ENCODE measurements at places on chromosomes 6 and 20.

DNA sequence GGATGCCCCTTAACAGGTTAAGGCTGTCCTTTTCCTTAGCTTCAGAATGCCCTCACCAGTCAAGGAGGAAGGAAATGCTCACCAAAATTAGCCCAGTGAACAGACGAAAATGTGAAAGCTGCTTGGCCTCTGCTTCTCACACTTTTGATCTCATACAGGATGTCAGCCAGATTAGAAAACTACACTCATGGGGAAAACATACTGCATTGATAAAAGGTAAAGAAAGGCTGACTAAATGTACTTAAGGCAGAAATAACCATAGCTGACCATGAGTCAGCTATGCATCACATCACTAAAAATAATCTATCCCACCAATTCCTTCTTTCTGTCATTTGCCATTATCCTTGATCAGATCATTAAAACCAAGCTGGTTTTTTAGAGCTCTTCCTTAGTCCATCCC lies 198.4 kb upstream of the TENT5A start:
- no peak for DNase-seq

DNA sequence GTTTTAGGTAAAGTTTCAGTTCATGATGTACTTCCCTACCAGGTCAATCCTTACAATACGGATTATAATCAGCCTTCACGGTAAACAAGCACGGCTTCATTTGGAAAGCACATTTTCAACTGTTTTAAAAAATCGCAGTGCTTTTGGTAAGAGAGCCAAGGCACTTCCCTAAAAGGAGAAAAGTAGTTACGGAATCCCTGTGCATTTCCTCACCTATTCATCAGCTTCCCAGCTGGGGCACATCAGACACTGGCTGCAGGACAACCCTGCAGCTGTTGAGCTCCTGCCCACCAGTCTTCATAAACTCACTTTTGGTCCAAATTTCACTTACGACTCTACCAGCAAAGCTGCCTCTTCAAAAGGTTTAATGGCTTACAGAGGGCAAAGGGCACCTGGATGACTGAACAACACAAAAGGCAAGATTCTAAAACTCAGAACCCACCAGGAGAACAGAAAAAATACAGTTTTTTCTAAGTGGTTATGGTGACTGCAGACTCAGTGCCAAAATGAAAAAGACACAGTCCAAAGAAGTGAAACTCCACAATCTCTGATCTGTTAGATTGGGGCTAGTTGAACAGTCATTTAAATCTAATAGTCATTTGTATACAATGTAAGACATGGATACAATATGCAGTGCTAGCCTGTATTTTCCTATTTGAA lies 7.5 kb downstream of the SNX5 start:
- DNase-seq = no peak

DNA sequence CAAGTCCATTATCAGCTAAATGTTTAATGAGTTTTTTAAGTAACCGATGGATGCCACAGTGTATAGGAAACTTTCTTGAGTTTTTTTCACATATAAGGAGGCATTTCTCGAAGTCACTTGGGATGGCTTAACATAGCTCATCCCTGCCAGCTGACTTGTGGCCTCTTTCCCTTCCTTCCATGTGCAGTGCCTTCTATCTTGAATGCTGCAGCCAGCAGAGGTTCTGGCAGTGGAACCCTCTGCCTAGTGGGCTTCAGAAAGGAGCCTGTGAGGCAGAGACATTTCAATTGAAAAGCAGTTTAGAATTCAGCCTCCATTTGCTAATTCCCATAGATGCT lies 51.9 kb downstream of the AKAP12 start:
- no peak for DNase-seq

GRCh38 chr20:8039042-8039441 lies 19.5 kb upstream of the TMX4 start:
- no peak for DNase-seq

GRCh38 chr6:30781395-30781742 lies 37.0 kb upstream of the IER3 start:
- DNase-seq = no peak

GRCh38 chr6:35736253-35736894 lies 458 bp upstream of the ARMC12 start:
- no peak for DNase-seq

DNA sequence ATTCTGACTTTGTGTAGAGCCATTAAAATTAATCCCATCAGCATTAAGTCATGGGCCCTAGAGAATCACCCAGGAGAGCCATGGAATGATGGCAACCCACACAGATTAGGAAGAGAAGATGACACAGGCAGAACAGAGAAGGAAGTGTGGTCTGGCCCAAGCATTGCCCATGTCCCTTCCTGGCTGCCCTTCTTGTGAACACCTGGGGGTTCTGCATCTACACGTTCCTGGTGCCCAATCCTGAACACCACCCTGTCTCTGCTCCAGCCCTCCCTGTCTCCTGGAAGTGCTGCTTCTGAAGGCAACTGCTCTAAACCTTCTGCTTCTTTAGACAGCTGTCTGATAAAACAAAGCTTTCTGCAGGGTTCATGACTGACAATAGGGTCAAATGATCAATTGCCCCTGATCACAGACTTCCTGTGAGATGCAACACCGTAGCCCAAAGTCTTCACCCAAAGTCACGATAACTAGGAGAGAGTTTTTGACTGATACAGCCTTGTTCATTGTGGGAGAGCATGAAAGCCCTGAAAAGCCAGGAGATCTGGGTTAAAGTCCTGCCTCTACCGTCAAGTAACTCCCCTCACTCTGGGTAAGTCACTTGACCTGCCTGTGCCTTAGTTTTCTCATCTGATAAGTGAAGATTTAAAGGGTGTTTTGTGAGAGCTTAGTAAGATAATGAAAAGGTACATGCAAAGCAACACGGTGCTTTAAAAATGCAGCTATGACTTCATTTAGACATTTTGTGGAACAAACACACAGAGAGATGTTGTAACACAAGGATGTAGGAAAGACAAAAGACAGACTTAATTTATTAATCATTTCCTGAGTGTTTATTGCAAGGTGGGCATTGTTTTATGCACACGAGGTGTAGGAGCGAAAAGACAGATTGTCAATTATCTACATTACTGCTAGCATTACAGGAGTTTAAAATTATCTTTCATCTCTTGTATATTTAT lies 291.2 kb upstream of the STXBP5 start:
- no peak for DNase-seq

GRCh38 chr6:57147955-57148858 lies 23.9 kb upstream of the BAG2 start:
- no peak for DNase-seq

DNA sequence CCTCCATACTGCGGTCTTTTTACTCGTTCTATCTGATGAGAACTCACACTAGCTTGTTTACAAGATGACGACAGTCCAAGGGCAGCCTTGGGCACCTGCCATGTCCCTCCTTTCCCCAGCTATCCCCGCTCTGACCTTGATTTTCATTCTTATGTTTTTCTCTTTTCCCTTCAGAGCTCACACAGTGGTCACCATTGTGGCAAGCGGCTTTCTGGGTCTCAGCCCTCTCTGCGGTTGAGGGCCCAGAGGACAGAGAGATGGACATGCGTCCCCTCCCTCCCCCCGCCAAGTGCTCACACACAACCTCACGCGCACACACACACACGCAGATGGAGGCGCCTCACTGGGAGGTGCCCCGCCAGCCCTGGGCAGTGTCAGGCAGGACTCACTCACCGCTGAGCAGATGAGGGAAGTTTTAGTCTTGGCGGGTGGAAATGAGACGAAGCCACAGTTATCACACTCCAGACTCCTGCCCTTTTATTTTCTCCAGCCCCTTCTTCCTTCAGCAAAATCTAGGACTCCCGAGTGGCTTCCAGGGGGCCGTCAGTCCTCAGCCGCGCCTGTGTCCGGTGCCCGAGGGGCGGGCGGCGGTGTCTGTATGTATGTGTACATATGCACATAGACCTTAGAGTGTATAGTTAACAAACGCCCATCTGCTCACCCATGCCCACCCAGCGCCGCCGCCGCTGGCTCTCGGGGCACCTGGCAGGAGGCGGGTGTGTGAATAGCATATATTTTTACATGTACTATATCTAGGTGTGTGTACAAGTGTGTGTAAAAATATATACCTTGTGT lies 13.8 kb upstream of the MYL9 start:
- DNase-seq = no peak

DNA sequence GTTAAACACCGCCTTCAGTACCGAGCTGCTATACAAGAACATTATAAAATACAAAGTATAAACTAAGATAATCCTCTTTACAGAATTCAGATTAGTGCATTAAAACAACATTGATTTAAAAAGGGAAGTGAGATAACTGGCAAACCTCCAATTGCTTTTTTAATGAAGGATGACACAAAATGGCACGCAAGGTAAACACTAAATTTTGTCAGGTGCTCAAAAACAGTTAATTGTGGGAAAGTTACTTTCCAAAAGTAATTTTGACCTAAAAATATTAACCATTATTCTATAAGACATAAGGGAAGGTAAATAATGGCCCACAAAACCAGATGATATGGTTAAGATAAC lies 53.3 kb downstream of the STX7 start:
- DNase-seq = no peak

GRCh38 chr6:3542032-3542640 lies 85.3 kb upstream of the SLC22A23 start:
- DNase-seq = no peak

GRCh38 chr6:101435038-101435437 lies 41.5 kb downstream of the GRIK2 start:
- DNase-seq = no peak

- DNase-seq = no peak
These were observed 104.5 kb downstream of the DHX35 start for GRCh38 chr20:39066471-39067242.

GRCh38 chr6:36539814-36540568 lies 7.3 kb downstream of the STK38 start:
- DNase-seq = no peak

DNA sequence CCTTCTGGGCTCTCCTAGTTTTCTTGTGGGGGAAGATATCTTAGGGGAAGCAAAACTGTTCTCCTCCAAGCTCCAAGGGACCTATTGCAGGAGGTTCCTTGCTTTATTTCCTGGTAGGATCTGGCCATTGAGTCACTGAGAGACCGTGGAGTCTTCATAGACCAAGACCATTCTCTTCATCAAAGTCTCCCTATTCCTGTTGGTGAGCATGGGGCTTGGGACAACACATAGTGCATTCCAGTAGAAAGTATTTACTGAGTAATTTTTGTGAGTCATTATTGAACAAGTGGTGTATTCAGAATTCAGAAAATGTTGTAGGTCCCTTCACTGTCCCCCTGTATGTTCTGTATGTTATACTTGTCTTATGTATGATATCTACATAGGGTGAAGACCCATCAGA lies 133.6 kb downstream of the CDH26 start:
- DNase-seq = no peak

DNA sequence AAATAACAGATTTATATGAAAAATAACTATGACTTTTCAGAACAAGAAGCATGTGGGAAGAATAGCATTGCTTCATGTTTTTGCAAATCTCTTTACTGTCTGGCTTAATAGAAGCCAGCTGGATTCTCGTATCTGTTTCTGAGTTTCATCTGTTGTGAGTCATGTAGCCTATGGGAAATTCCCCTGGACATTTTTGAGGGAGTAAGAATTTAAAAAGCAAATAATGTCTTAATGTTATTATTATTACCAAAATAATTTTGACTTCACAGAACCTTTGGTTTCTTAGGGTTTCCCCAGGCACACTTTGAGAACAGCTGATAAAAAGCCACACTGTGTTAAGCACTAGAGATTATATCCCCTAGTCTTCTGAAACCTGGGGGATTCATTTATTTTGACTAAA lies 75.8 kb downstream of the SYCP2L start:
- DNase-seq = no peak

- DNase-seq = no peak
These were observed 122.0 kb downstream of the AGPAT4 start for GRCh38 chr6:161151660-161152526.

- no peak for DNase-seq
These were observed 57.3 kb downstream of the BCKDHB start for GRCh38 chr6:80163754-80164187.

GRCh38 chr6:116954335-116954734 lies 77.3 kb downstream of the RFX6 start:
- DNase-seq = no peak

- no peak for DNase-seq
These were observed 1.3 kb upstream of the CDYL start for GRCh38 chr6:4774715-4775493.

GRCh38 chr20:35568645-35569044 lies 26.8 kb downstream of the ERGIC3 start:
- DNase-seq = no peak

GRCh38 chr6:134295953-134296553 lies 21.9 kb downstream of the SGK1 start:
- DNase-seq = no peak

- no peak for DNase-seq
These were observed 20.7 kb upstream of the HEY2 start for GRCh38 chr6:125728739-125729138.

DNA sequence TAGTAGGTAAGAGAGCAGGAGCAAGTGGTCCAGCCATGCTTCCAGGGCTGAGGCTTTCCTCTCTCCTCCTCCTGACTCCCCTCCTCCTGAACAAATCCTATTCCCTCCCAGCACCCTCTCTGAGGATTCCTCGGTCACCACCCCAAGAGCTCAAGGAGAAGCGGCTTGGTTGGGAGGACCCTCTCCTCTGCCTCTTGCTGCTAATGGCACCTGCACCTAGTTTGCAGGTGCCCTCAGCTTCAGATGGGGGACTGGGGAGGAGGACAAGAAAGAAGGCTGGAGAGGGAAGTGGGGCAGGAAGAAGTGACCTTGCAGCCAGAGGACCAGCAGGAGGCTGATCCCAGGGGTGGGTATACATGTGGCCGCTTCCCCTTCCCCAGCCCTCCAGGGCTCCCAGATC lies 17.5 kb downstream of the NCR2 start:
- DNase-seq = no peak

DNA sequence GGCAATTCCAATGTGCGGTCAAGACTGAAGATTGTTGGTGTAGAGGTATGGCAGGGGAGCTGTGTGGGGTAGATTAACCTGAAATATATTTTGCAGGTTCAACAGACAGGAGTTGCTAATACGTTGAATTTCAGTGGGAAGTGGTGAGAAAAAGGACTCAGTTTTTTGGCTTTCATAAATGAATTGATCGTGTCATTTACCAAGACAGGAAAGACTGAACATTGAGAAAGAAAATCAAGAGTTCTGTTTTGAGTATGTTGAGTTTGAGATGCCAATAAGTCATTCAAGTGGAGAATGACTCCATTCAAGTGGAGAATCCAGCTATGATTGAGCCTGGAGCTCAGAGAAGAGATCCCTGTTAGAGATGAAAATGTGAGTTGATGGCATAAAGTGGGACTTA lies 31.1 kb downstream of the NFYA start:
- DNase-seq = no peak

GRCh38 chr6:116096979-116097816 lies 3.5 kb upstream of the NT5DC1 start:
- DNase-seq = no peak

- DNase-seq = no peak
These were observed 371.8 kb downstream of the MAFB start for GRCh38 chr20:40317156-40317790.

DNA sequence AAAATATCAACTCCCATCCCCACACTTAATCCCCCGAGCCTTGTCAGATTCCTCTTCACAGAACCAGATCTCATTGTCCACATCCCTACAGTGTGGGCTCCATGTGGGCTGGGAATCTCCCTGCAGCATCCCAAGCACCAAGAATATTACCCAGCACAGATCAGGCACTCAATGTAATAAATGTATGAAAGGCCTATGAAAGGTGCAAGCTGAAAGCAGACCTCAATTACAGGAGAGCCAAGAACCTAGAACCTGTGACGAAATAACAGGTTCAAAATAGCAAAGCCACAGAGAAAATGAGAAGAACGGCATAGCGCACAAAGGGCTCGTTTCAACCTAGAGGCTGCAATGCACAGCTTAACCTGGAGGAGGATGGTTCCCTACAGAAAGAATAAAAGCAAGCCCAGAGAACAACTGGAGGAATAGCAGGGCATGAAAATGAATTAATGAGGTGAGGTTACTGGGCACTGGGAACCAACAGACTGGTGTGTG lies 3.1 kb downstream of the SLC23A2 start:
- DNase-seq = no peak
